ENCODE measurements at places on chromosomes 6 and 20.

- no peak for DNase-seq
Observed at GRCh38 chr6:16811277-16811979, 50.2 kb upstream of the ATXN1 start.

- DNase-seq: no peak
Observed at GRCh38 chr6:1463751-1464426, 74.5 kb downstream of the FOXF2 start.

DNA sequence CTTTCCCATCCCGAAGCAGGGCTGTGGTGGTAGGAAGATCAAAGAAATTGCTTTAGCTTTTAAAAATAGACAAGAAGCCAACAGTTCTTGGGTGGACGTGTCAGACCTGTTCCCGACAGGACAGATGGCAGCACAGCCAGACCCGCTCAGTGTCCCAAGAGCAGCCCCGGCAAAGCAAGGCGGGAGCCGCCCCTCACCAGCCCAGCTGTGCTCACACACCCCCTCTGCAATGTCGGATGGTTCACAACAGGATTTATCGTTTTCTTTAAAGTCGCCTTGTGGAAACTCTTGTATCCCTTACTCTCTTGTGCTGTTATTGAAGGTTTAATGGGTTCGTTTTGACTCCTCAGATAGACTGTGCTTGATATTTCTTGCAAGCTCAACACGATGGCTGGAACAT, 302.4 kb downstream of the THBS2 start:
- DNase-seq: no peak

DNA sequence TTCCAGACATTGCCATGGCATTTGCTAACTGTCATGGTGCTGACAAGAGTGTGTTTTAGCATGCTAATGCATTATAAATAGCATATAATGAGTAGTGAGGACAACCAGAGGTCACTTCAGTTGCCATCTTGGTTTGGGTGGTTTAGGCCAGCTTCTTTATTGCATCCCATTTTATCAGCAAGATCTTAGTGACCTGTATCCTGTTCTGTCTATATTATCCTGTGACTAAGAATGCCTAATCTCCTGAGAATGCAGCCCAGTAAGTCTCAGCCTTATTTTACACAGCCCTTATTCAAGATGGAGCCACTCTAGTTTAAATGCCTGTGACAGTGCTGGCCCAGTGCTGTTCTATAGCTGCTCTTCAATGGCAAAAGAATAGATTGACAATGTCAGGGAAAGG, 781.0 kb upstream of the ADGRB3 start:
- no peak for DNase-seq

DNA sequence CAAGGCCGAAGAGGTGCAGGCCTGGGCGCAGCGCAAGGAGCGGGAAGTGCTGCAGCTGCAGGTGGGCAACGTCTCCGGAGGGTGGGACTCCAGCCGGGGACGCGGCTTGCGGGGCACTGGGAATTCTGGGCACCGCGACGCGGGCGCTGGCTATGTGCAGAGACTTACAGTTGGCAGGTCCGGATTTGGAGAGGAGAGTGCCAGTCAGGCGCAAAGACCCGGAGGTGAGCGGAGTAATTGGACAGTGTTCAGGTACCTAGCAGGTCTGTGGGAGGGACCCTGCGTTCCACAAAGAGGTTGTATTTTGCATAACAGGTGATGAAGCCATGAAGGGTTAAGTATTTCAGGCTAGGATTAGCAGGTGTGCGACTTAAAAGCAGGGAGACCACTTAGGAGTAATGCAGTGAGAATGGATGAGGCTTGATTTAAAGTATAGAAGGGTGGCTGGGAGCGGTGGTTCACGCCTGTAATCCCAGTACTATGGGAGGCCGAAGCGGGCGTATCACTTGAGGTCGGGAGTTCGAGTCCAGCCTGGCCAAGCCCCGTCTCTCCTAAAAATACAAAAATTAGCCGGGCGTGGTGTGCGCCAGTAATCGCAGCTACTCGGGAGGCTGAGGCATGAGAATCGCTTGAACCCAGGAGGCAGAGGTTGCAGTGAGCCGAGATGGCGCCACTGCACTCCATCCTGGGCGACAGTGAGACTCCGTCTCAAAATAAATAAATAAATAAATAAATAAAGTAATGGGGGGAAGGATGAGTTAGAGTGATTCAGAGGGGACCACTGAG, 1.0 kb downstream of the MRPS26 start:
- no peak for DNase-seq

GRCh38 chr6:81998432-81998831, 246.0 kb upstream of the TENT5A start:
- DNase-seq: no peak

GRCh38 chr6:151233731-151234130, 6.0 kb upstream of the AKAP12 start:
- DNase-seq: no peak

- DNase-seq: peak; percentile 35
Observed at GRCh38 chr6:11043961-11044711, at the start of gene ELOVL2. Gene ELOVL2 (minus strand): TSS chr6:11044305. CDS start chr6:11044230, 75 bp downstream.

GRCh38 chr6:22512686-22513427, 56.5 kb upstream of the HDGFL1 start:
- DNase-seq: no peak

DNA sequence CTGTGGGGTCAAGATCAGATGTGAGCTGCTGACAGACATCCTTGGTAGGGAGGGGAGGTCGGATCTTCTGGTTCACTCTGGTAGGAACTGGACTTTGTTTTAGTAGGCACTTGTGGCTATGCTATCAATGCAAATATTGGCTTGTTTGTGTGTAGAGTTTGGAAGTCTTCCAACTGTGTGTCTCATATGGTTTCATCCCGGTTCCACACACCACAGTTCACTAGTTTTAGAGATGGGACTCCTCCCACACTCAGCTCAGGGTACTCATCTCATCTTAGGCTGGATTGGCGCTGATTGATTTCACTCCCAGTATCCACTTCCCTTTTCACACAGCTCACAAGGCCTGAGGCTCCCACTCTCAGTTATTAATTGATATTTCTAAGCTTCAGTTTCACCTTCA, 161.3 kb downstream of the THBS2 start:
- no peak for DNase-seq

DNA sequence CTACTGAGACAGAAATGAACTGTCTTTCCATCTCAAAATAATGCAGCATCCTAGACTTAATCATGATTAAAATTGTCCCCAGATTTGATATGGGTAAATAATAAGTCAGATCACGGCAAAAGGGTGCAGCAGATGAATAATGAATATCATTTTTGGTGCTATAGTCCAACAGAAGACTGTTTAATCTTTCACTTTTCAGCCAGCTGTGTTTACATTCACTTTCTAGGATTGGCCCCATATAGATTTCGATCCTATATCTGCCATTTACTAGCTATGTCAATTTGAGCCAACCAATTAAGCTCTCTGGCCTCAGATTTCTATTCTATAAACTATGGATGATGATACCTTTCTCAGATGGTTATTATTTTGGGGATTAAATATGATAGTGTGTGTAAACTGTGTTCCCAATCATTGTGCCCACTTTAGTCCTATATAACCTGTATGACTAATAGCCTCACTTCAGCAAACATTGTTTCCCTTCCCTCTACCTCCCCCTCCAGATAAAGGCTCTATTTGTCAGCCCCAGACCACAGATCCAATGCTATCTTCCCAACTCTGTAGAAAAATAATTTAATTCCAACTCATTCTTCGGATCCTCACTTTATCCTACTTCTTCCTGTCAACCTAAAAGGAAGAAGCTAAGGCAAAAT, 53.6 kb upstream of the NT5E start:
- DNase-seq: no peak

GRCh38 chr6:140321891-140322290, 947.4 kb upstream of the CITED2 start:
- no peak for DNase-seq

- DNase-seq: no peak
Observed at GRCh38 chr20:1185790-1186334, 1.1 kb upstream of the TMEM74B start.

All from D721Med (cell line).